ENCODE measurements at places on chromosomes 4 and X.

- no peak for DNase-seq
Measured at GRCh38 chr4:3770323-3771163, 4.4 kb downstream of the ADRA2C start.

DNA sequence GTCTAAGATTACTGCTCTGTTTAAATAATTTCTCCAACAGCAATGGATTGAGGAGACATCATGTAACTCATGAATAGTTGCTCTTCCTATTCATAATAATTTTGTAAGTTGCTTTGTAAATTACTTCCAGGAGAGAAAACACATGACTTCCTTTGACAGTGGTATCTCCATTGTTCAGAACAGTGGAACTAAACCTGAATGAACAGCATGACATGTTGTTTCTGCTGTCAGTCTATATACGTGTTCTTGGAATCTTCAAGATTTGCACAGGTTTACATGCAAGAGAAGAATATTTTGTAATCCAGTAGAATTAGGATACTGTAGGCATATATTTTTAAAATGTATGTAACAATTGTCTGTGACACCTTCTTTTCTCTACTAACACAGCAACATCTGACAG lies 618.8 kb upstream of the GRID2 start:
- no peak for DNase-seq

DNA sequence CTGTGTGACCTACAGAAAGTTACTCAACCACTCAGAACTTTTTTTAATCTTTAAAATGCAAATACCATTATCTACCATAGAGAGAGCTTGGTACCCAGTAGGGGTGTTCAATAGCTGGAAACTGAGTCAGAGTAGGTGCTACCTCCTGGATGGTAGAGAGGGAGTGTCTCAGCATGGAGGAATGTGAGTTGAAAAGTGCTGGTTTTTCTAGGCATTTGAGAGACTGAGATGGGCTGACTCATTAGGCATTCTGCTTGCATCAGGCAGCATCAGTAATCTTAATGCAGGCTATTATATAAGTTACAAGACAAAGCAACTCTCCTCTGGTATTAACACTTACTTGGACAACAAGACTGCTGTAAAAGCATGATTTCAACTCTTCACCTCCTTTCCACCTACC lies 70.9 kb upstream of the ARHGEF9 start:
- DNase-seq: no peak

GRCh38 chr4:155946486-155946885 lies 7.2 kb downstream of the CTSO start:
- no peak for DNase-seq
